ENCODE measurements at places on chromosomes 2 and 18.

GRCh38 chr2:130829015-130829414, 7.7 kb upstream of the ARHGEF4 start:
- peak; percentile 43 for DNase-seq

- no peak for DNase-seq
Observed at GRCh38 chr2:179771791-179772190, 89.6 kb downstream of the ZNF385B start.

DNA sequence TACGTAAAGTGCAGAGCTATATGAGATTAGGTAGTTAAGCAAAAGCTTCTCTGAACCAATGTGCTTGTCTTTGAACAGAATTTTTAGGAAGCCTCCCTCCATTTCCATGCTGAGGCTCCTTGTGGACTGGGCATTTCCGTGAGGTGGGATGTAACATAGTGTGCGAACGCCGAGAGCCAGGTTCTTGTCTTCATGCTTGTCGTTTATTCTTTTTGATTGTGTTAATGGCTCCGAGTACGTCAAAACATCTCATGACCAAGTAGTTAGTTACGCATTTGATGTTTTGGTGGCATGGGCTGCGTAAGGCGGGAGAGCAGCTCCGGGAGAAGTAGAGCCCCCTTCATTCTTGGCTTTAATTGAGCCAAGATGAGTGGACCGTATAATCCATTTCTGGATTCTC, 32.9 kb downstream of the DGKD start:
- DNase-seq, result no peak

DNA sequence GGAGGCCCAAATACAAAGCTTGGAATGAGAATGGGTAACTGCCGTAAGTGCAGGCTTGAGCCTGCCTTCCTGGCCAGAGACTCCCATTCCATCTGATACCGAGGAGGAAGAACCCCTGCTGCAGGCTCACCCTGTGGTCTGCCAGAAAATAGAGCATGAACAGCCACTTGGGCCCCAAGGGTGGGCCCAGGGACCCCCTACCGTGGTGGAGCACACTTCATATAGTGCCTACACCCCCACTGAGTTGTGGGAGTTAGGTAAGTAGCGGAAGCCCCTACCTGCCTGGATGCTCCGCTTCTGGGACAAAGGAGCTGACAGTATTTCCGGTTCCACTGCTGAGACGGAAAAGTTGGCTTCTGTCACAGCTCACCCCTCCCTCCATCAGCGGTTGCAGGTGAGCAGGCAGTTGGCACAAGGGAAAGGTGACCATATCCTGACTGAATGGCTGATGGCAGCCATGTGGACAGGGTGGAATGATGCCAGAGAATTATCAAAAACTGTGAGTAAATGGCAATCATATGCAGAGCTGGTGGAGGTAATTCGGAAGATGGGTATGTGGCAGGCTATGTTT, 11.5 kb upstream of the C2orf42 start:
- no peak for DNase-seq

DNA sequence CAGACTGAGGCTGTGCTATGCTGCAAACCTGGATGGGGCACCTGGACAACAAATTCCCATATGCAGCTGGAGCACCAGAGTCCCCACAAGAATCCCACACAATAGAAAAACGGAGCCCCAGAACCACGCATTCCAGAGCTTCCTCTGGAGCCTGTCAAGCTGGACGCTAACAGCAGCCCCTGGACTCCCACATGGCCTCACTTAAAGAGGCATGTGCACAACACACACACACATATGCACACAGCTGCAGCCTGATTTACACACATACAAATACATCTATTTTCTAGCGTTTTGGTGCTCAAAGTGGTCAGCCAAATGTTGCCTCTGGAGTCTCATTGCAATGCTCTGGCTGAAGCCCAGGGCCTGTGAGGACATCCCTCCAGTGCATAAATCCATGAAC, 632.7 kb upstream of the ID2 start:
- no peak for DNase-seq

GRCh38 chr2:39780825-39781600, 2.0 kb upstream of the THUMPD2 start:
- DNase-seq, result no peak

- DNase-seq, result no peak
Observed at GRCh38 chr2:237324837-237325236, 89.1 kb downstream of the COL6A3 start.
